K562 (cell line): ENCODE measurements at places on chromosomes 2 and 18. TPM values are rescaled to one million over a fixed set of nuclear protein-coding genes. Genes with fewer than 3 reads are reported as not detected.

DNA sequence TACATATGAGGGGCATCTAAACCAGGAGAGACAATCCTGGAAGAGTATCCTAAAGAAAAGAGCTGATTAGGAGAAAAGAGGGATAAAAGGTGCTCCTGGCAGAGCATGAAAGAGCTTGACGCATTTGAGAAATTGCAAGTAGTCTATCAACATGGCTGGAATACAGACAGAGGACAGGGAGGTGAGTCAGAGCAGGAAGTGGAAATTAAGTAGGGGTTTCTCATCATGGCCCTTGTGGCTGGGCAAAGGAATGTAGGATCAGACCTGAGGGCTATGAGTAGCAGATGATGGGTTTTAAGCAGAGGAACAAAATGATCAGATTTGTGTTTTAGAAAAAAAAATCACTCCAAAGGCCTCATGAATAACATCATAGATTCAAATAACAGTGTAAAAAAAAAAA lies 49.2 kb upstream of the UGP2 start:
- no peak for DNase-seq

DNA sequence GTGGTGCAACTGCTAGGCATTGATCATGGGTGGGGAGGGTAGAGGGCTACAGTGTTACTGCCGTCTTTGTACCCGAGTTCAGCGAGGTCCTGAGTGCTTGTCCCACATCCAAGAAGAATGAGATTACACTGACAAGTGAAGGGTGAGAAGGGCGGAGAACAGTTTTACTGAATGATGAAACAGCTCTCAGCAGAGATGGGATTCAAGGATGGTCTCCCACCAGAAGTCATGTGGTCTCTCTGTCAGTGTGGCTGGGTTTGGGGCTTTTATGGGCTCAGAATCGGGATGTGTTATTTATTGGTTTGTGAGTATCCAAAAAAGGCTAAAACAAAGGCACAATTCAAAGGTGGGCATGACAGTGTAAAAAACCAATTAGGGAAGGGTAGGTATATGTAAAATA lies 10.8 kb upstream of the ASB1 start:
- no peak for DNase-seq

DNA sequence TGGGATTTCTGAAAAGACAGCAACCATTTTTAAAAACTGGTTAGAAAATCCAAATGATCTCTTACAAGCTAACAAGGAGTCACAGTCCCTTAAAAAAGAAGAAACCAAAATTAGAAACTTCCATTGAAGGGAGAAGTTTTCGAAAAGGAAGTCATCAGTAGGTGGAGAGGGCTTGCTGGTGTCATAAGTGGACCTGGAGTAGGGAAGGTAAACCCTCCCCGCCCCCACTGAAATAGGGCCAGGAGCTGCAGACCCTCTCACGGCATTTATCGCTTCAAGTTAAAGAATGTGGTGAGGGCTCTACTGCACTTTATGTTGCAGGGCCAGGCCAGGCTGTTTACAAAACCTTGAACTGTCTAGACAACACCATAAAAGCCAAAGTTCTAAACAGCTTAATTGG lies 2.9 kb downstream of the HOXD11 start:
- DNase-seq, result no peak

- DNase-seq, result peak; percentile 44
Measured at GRCh38 chr2:162890690-162891311, 52.2 kb upstream of the KCNH7 start.

- no peak for DNase-seq
Measured at GRCh38 chr18:69444221-69444620, 43.5 kb downstream of the DOK6 start.

GRCh38 chr18:57529151-57529550 lies 57.4 kb downstream of the FECH start:
- no peak for DNase-seq

GRCh38 chr2:162261032-162261945 lies 18.0 kb upstream of the FAP start:
- no peak for DNase-seq

DNA sequence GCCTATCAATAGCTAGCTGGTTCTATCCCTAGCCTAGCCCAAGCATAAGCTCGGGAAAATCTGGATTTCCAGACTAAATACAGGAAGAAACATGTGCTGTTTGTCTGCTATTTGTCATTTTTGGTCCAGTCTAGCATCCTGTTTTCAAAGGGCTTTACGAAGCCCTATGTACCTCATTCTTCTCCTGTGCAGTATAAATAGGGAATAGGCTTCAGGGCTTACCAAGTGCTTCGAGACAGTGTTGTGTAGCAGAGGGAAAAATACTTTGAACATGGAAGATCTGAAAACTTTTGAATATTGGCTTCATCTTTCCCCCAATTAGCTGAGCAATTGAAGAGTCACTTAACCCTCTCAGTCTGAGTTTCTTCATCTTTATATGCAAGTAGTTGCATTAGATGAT lies 679.8 kb downstream of the TDRD15 start:
- DNase-seq, result no peak

DNA sequence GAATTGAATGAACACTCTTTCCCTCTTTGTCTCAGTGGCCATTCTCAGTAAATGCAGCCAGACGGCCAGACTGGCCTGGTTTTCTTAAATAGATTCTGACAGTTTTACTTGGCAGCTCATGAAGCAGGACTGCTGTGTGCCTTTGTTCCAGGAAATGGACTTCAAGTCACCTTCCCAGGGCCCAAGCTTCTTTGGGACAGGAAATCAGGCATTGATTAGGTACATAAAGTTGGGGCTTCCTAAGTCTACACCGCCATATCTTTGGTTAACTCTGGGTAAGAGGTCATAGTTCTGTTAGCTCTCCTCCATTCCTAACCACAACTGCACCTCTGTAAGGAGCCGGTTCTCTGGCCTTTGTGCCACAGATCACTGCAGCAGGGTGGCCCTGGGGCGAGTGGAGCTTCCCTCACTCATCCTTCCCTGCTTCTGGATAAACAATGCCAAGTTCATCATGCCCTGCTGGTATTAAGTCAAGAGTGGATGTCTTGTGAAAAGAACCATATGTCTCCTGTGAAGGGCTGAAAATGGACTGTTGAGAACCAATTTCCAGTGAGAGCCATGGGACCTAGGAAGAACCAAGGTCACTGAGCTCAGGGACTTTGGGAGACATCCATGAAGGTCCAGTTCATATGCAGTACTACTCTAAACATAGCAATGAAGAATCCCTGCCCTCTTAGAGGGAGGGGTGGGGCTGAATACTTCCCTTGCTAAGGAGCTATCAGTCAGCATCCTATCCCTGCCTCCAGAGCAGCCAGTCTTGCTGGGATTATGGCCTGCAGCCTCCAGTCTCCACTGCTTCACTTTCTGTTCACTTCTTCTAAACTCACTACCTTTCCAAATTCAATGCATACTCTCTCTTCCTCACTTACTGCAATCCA lies 122.6 kb upstream of the XPO1 start:
- DNase-seq, result no peak

DNA sequence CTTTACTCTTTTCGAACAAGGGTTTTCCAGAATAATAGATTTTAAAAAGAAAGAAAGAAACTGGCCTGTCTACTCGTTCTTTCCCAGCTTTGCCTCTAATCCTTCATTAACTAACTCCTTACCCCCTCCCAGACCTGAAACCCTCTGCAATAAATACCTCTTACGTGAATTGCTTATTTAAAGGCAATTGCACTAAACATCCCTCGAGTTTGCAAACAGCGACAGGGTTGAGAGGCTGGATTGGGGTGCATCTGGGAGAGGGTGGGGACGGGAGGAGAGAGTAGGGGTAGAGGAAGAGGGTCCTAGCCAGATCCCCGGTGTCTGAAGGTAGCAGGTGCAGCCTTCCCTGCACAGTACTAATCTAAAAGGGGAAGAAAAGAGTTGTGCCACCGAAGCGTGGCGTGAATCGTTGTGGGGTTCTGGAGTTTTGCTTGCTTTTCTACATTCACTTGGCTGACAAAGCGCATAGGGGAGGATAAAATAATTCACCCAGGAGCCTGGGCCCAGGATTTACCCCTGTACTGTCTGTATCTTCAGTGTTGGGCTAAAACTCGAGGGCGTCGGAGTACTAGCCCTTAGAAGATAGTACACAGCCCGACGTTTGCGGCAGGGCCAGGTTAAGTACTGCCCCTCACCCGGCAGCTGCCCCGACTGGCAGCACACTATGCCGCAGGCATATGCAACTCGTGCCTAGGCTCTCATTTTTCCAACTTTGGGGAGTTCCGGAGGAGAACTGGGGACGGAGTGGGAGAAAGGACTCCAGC lies 1.9 kb upstream of the NEUROD1 start:
- no peak for DNase-seq

- peak; percentile 85 for DNase-seq
Measured at GRCh38 chr18:22558945-22559385, 141.2 kb upstream of the CTAGE1 start.

DNA sequence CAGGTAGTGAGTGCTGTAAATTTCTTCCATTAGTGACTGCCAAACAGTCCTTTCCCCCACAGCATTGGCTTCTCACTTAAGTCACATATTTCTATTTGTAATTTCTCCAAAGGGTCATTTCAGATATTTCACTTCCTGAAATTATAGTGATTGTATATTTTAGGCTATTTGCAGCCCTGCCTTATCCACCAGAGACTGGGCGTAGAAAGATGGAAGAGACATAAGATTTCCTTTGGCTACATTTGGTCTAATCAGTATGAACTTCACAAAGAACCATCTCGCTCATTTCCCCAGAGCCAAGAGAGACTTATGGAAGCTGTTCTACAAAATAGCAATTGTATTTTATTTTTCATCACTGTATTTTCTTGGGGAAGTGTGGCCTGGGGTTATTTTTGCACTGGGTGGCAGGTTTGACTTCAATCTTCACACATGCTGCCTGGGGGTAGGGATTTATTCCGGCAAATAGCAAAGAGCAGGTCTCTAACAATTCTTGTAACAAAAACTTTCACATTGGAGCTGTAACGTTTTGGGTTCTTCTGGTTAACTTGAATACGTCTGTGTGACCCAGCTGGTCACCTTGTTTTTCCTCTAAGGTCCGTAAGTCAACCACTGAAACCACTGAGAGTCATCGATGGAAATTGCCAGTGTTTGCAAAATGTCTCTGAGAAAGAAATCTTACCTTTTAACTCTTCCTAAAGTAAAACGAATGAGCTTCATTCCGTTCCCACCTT lies 170.6 kb upstream of the SERPINE2 start:
- DNase-seq, result no peak

- DNase-seq, result no peak
Measured at GRCh38 chr18:62735387-62735786, 20.0 kb downstream of the PHLPP1 start.

GRCh38 chr2:113098041-113098440 lies 29.4 kb upstream of the IL1RN start:
- no peak for DNase-seq

DNA sequence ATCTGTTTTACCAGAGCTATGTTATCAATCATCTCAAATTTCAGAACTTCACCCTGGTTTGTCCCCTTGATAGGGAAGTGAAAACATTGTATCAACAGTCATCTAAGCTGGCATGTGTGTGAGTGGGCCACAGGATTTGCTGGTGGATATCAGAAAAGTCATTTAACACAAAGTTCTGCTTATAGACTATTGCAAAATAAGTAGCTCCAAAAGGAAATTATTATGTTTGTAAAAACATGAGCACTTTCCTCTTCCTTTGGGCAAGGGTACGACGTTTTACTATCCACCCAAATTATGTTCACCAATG lies 20.7 kb upstream of the COPS8 start:
- no peak for DNase-seq

- DNase-seq, result no peak
Measured at GRCh38 chr2:204645018-204645773, 99.9 kb downstream of the PARD3B start.

- DNase-seq, result no peak
Measured at GRCh38 chr2:71067567-71068217, 756 bp upstream of the NAGK start.

- no peak for DNase-seq
Measured at GRCh38 chr18:74921057-74921820, 287.7 kb downstream of the PTGR3 start.

DNA sequence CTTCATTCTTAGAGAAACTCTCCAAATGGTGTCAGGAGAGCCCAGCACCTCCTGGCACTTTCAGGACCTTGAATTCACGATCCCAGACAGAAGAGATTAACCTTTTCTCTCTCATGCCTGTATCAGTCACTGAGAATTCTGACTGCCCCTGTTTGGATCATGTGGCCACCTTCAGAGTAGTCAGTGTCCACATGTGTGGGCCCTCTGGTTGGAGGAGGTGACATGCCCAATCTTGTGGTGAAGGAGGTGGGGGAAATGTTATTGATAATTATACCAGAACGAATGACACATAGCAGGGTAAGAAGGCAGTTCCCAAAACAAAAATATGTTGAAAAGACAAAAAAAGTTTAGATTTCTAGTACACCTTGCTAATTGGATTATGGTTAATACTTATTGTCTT lies 31.7 kb downstream of the UBXN4 start:
- DNase-seq, result no peak

GRCh38 chr2:190210471-190210870 lies 109.2 kb downstream of the HIBCH start:
- DNase-seq, result no peak

GRCh38 chr2:85718885-85719492 lies 24.8 kb downstream of the GNLY start:
- DNase-seq, result no peak

DNA sequence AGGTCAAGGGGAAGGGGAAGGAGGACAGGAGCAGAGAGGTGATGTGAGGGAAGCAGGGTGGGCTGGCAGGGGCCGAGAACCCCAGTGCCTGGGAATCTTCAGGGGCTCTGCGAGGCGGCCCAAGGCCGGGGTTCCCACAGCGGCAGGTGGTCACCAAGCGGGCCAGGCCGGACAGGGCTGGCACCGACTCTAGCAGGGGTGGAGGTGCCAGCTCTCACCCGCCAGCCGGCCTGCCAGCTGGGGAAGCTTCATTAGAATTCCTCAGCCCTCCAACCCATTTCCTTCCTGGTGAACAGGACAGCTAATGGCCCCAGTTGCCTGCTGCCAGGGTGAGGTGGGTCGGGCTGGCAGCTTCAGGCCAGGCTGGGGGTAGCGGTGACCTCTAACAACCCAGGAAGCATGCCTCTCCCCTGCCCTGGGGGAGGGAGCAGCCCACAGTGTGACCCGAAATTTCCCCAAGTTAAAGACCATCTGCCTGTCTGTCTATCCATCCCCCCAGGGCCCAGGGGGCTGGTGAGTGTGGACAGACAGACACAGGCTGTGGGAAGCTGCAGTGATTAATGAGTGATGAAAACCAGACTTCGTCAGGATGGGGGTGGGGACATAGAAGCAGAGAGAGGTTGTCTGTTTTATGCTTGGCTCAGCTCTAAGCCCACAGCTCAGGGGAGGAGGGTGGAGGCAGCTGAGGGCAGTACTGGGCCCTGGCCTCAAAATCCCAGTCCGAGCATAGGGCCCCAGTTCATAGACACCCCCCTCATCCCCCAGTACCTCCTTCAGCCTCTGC lies 144.1 kb downstream of the ZFP36L2 start:
- no peak for DNase-seq

GRCh38 chr2:231272991-231273390 lies 74.6 kb downstream of the ARMC9 start:
- no peak for DNase-seq

GRCh38 chr18:44871771-44872170 lies 191.1 kb downstream of the SETBP1 start:
- no peak for DNase-seq

GRCh38 chr2:99880964-99881294 lies 261.5 kb downstream of the AFF3 start:
- no peak for DNase-seq

EML6 gene
- 0.35 and 0.49 TPM in 2 replicates for total RNA-seq

GPR55 gene
- 0.07 and 0.18 TPM in 2 replicates for total RNA-seq

LDLRAD4 gene
- total RNA-seq, result 0.25 TPM in 1 of 2 replicates, not detected in the other

GAREM2 gene
- total RNA-seq, result 11.5 and 12.4 TPM in 2 replicates

TCF4 gene
- total RNA-seq, result 22.9 and 24.7 TPM in 2 replicates

FZD7 gene
- total RNA-seq, result 1.9 and 2.4 TPM in 2 replicates

ADCY3 gene
- 51.5 and 54.8 TPM in 2 replicates for total RNA-seq

LAMA3 gene
- total RNA-seq, result 0.07 and 0.13 TPM in 2 replicates

ZSWIM2 gene
- total RNA-seq, result not detected in 2 replicates

FBXO48 gene
- total RNA-seq, result 0.64 and 0.65 TPM in 2 replicates

SLC20A1 gene
- 123 and 136 TPM in 2 replicates for total RNA-seq

SPHKAP gene
- not detected in 2 replicates for total RNA-seq
